ENCODE measurements at places on chromosomes 2 and 18.

GRCh38 chr18:6891788-6892187, 162.3 kb downstream of the ARHGAP28 start:
- DNase-seq: no peak

- DNase-seq: no peak
Observed at GRCh38 chr2:145800151-145801091, 1280.5 kb upstream of the ZEB2 start.

DNA sequence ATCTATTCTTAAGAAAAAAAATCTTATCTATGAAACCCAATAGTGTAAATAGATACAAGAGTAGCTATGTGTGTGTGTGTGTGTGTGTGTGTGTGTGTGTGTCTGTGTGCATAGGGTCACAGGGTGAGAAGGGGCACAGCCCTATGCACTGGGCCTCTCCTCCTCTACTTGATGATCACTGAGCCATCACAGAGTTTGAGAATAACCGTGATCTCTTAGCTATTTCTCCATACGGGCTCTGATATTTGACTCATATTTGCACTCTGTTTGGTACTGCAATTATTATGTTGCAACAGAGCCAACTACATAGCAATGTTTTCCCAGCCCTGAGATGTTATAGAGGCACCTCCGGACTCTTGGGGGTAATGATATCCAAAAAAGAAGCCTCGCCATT, 28.8 kb upstream of the SLC40A1 start:
- no peak for DNase-seq

DNA sequence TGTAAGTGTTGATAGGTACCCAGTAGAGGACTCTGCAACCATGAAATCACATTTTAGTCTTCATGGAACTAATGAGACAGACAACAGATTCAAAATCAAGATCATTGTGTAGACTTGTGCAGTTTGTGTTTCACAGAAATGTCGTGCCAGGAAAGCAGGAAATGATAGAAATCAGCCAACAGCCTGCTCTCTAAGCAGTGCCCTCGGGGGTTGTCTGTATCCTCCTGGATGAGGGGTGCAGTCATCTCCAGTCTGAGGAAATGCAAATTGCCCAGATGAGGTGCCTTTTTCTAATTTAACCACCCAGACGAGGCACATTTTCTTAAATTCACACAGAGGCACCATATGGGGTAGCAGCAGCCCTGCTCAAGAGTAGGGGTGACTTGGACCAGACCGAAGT, 663.1 kb downstream of the XIRP2 start:
- no peak for DNase-seq

DNA sequence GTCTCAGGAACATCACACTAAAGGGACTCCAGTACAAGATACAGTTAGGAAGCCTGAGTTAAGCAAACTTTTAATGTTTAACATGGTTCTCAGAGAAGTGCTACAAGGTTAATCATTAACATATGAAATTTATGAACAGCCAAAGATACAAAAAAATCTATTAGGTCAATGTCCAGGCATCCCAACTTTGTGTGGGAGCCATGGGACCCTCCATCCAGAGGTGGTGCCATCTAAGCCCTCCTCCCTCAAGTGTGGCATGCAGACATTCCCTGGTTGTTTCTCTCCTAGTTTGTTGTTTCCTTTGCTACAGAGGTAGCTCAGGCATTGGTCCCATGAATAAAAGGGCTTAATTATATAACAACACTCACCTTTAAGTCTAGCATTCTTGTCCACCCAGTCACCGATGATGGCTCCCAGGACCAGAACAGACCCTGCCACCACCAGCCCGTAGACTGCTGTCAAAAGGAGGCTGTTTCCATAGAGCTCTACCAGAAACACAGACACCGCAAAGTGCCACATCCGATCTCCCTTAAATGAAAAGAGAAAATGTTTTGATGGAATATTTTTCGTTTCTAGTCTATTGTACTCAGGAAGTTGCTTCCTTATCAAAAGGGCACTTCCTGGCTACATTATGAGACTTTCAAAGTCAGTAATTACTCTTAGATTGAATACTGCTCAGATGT, 5.7 kb downstream of the SLC40A1 start:
- DNase-seq: no peak

DNA sequence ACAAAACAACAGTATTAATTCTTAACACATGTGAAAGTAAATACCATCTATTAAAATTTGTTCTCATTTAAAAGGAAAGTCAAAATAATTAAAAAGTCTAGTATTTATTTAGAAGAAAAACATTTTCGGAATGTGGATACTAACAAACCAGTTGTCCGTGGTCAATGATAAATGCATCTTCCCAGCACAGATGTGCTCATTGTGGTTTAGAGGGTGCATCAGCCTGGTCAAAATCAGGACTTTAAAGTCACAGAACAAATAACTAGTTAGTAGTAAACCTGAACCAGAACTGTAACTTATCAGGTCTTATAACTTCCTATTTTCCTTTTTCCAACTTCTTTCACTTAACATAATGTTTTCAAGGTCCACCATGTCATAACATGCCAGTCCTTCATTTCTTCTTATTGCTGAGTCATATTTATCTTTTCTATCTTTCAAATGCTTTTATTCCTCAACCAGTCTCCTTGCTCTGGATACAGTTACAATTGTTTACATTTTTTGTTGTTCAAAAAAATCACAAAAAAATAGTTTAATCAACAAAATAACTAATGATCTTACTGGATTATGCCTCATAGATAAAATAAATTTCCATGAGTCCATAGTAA, 55.8 kb downstream of the ID2 start:
- no peak for DNase-seq

- DNase-seq: no peak
Observed at GRCh38 chr2:207422380-207422779, 107.4 kb upstream of the CREB1 start.

GRCh38 chr18:7322817-7323485, 92.1 kb downstream of the LRRC30 start:
- DNase-seq: no peak

DNA sequence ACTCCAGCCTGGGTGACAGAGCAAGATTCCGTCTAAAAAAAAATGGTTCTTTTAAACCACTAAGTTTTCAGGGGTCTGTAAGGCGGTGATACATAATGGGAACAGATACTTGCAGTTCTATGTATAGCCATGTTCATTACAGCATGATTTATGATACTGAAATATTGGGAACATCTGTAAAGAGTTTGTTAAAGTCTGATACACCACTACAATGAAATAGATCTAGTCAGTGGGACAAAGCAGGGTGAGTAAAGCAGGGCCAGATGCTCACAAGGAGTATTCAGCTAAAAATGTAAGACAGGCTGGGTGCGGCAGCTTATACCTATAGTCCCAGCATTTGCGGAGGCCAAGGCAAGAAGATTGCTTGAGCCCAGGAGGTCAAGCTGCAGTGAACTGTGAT, 6.2 kb upstream of the ING5 start:
- no peak for DNase-seq

DNA sequence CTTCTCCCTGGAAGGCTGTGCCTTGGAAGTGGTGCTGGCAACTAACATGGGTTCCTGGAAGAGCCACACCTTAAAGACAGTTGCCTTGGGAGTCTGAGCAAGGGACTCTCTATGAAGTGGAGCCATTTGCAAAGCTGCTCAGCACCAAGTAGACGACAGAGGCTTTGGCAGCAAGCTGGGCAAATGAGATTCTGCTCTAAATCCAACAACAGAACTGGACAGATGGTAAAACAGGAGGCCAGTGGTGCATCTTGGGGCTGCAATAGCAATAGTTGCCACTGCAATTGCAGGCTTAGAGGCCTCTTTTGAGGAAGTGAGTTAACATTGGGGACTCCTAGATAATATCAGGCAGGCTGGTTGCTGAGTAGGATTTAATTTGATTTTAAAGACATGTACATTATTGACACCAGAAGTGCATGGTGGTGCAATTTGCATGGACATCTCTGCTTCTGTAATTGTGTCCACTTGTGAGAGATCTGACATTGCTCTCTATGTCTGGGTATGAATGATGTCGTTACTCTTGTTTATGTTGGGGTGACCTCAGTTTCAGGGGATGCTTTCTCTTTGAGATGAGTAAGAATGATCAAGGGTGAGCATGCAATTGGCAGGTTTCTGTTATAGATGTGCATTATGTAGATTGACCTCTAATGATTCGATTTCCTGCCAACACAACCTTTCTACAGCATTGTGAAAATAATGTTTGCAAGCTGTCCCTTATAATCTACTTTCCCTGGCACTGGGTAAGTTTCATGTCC, 568.3 kb upstream of the MEX3C start:
- DNase-seq: no peak

DNA sequence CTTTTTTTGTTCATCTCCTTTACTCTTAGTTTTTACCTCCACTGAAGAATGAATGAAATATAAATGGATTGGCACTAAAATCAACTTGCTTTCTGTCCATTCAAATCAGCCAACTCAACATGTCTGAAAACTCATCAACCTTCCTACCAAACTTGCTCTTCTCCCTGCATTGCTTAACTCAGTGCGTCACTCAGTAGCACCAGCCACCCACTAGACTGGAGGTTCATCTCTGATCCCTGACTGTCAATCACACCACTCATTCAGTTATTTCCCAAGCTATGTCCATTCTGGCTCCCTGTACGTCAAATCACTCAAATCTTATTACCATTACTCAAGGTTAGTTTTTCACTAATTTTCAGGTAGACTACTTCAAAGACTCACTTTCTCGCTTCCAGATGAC, 75.2 kb upstream of the RBMS1 start:
- no peak for DNase-seq

DNA sequence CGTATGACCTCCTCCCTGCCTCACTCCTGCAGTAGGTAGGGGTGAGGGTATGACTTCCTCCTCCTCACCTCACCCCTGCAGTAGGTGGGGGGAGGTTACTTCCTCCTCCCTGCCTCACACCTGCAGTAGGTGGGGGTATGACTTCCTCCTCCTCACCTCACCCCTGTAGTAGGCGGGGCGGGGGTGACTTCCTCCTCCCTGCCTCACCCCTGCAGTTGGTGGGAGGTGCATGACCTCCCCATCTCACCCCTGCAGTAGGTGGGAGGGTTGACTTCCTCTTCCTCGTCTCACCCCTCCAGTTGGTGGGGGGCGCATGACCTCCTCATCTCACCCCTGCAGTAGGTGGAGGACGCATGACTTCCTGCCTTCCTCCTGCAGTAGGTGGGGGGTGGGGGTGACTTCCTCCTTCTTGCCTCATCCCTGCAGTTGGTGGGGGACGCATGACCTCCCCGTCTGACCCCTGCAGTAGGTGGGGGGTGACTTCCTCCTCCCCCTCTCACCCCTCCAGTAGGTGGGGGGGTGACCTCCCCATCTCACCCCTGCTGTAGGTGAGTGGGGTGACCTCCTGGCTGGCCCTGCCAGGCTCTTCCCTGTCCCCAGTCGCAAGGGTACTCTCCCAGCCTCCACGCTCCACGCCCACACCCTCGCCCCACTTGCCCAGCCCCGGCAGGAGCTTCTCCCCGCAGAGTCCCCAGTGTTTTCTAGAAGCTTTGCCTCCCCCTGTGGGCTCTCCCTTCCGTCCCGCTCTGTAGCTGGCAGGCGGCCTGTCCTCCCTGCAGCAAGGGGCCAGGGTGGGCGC, 39.3 kb downstream of the TSHZ1 start:
- no peak for DNase-seq

GRCh38 chr2:38394041-38394440, 17.0 kb upstream of the ATL2 start:
- no peak for DNase-seq

- DNase-seq: no peak
Observed at GRCh38 chr2:215622837-215623236, 187.0 kb upstream of the FN1 start.

DNA sequence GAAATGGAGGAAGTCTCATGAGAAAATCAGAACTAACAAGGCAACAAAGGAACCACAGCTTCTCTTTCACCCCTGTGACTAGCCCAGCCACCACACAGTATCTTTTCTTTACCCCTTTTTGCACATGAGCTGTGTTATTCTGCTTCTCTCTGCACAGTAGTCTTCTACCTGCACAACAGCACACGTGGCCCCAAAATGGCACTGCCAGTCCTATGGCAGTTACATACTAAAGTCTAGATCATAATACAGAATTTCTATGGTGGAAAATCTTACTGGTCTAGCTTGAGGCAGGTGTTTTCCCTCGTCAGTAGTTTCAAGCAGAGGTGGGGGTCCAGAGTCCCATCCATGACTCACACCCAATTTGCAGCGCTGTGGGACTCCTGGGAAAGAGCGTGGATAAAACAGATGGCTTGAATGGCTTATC, 177.7 kb downstream of the DIS3L2 start:
- DNase-seq: no peak

DNA sequence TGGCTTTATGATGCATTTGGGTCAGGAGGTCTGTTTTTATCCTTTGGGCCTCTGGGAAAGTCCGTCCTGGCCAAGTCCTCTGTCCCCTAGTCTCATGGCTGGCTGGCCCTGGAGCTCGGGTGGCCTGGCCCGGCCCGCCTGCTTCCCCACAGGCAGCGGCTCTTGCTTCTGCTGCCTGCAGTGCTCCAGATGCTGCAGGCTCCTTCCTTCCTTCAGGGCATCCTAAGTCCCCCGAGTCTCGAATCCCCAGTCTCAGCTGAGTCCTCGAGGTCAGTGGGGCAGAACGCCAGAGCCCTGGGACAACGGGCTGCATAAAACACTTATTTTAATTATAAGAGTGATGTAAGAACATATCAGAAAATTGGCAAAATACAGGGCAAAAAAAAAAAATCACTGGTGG, 71.2 kb downstream of the HPCAL1 start:
- no peak for DNase-seq

DNA sequence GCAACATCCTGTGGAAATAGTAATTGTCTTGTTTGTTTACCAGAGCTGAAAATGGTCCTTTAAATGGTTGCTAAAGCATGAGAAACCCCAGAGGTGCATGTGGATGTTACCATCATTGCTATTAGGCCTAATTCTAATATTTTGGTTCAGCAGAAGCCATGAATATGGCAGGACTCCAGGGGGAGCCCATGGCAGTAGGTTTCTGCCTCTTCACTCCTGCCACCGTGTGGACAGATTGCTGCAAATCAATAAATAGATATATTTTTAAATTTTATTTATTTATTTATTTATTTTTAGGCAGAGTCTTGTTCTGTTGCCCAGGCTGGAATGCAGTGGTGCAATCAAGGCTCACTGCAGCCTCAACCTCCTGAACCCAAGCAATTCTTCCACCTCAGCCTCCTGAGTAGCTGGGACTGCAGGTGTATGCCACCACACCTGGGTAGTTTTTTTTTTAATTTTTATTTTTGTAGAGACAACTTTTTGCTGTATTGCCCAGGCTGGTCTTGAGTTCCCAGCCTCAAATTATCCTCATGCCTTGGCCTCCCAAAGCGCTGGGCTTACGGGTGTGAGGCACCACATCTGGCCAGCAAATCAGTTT, 54.9 kb upstream of the CAPN13 start:
- peak; percentile 43 for DNase-seq

GRCh38 chr2:144648837-144649465, 129.0 kb upstream of the ZEB2 start:
- DNase-seq: no peak

DNA sequence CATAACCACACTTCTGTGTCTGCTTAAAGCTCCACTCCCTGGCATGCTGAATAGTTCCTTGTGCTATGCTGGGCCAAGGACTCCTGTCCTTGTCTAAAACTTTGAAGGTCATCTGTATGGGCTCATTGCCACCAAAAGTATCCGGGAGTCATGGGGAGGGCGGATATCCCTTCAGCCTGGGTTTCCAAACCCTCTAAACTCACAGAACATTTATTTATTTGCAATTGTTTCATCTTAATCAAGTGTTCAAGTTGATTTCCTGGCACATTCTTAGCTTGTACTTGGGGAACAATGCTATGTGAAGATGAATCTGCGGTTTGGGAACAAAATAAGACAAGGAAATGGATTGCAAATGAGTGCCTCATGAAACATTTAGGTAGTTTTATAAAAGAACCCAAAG, 1.8 kb downstream of the NOSTRIN start:
- no peak for DNase-seq

- peak; percentile 80 for DNase-seq
Observed at GRCh38 chr2:241844066-241844728, 14.5 kb downstream of the PDCD1 start.

Data from stimulated activated CD4-positive, alpha-beta T cell treated with anti-CD3 and anti-CD28 coated beads, Interleukin-4, amount 100 ng/mL, for 1 hour (primary cell).